ENCODE measurements at places on chromosomes 4 and X. TPM values are rescaled to one million over a fixed set of nuclear protein-coding genes. Genes with fewer than 3 reads are reported as not detected.
A peak's percentile ranks its signal among the peaks of the same experiment; 100 is the strongest.

DNA sequence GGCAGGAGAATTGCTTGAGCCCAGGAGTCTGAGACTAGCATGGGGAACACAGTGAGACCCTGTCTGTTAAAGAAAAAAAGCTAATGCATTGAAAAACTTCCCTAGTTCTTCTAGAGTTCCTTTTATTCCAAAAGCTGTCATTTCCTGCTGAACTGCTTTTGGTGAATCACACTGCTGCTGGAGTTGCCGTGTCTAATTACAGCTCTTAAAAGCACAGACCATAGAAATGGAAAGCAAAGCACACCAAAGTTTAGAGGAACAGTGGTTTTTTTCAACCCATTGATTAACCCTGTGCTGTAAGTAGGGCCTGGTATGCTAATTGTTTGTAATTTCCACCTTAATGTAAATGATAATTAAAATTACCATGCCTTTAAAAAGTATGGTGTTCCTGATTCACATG, 52.4 kb downstream of the SEPTIN11 start:
- no peak for DNase-seq

GRCh38 chrX:119758731-119759247, 401 bp downstream of the SOWAHD start:
- DNase-seq = peak; percentile 53

DNA sequence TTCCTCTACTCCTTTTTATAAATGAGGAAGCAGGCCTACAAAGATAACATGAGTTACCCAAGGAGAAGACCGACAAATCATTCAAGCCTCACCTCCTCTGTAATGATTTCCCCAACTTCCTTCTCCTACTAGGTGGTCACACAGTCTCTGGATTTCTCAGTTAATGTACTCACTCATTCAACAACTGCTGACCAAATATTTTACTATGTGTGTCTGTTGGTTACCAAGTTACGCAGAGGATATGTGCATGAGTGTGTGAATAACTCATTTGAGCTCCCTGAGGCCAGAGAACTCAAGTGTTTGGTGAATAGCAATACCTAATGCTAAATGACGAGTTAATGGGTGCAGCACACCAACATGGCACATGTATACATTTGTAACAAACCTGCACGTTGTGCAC, 10.4 kb downstream of the CASK start:
- DNase-seq = no peak

DNA sequence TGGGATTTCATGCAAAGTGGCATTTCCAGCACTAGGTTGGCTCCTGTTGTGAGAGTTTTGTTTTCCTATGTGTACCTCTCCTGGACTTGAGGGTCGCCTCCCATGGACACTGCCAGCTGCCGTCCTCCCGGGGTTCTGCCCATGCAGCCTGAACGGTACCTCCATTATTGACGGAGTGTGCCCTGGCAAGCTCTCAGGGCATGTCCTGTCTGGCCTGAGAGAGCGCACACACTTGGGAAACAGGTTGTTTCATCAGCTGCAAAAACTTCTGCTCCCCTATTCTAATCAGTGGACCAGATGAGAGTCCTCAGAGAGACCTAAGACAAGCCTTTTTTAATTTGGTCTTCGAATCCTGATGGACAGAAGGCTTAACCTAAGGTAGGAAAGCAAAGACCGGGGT, 56.6 kb upstream of the HOPX start:
- no peak for DNase-seq

The TRIM75 gene
- not detected for total RNA-seq

DNA sequence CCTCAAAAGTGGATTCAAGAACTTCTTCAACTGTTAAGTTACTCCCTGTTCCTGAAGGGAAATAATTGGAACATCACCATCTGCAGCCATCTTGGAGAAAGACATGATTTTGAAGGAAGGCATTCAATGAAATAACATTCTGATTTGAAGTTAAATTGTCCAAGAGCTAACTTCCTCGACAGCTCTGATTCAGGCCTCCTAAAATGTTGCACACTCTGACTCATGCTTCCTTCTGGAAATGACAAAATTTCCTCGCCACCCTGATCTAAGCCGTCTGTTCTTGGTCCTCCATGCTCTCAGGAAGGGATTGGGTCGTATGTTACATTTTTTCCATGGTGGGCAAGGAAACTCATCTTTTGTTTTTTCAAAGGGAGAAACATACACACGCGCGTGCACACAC, 496.9 kb upstream of the DIPK2B start:
- no peak for DNase-seq

DNA sequence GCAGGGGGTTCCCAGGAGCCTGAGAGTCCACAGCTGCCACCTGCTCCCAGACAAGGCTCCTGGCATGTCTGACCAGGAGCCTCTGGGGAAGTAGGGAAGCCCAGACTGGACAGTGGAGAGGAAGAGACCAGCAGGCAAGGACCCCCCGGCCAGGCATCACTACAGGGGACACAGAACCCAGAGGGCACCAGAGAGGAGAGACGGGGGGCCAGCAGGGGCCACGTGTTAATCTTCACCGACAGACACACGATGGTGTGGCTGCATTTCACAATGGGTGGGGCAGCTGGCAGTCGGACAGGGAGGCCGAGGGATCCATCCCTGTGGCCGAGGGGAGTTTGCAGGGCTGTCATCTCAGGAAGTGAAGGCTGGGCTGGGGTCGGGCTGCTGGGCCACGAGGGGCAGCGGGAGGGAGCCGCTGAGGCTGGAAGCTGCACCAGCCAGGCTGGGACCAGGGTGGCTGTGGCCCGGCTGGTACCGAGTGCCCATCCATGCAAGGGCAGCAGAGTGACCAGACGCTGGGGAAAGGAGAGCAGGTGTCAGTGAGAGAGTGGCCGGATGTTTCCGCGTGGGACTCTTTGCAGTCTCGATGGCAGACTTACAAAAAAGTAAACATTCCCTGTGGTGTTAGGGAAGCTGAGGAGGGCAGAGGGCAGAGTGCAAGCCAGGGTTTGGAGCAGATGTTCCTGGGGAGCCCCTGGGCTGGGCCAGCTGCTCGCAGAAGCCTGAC, 4.7 kb downstream of the PDE6B start:
- no peak for DNase-seq

The GLRB gene
- not detected for total RNA-seq

- DNase-seq = no peak
Observed at GRCh38 chr4:48100256-48100655, 33.8 kb downstream of the TXK start.

The GAGE1 gene
- total RNA-seq = not detected

- DNase-seq = no peak
Observed at GRCh38 chr4:6655924-6656323, 15.4 kb downstream of the MRFAP1 start.

- no peak for DNase-seq
Observed at GRCh38 chrX:107851215-107851614, 25.5 kb downstream of the MID2 start.

DNA sequence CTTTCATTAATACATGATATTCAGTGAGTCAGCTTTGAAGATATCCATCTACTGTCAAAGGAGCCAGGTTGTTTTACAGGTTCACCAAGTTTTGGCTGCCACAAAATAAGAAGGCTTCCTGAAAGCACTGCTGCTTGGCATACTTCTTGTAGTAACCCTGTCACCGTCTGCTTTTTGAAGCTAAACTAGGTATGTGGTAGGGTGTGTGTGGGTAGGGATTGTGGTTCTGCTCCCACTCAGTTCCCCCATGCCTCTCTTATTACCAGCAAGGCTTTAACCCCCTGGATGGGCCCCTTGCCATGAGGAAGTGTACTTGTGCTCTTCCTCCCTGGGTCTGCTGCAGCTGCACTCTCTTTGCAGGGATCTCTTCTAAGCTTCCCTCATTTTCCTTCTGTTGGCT, 191.2 kb downstream of the BANK1 start:
- no peak for DNase-seq

The GC gene
- total RNA-seq = not detected

The IRAK1 gene
- total RNA-seq = 77.2 TPM

The RASGEF1B gene
- 6.5 TPM for total RNA-seq

DNA sequence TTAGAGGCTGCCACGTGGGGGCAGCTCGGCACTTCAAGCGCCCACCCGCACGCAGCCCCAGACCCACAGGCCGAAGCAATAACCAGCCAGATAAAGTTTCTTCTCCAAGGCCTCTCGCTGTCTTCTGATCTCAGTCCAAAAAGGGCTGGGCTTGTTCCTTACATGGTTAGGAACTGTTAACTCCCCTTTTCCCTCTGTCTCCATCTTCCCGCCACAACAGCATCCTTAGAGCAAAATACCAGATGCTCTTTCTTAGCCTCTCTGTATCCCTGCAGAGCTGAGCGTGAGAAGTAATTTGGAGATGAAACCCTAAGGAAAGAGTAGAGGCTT, 23.4 kb upstream of the KIAA1210 start:
- no peak for DNase-seq

The GPR143 gene
- not detected for total RNA-seq

DNA sequence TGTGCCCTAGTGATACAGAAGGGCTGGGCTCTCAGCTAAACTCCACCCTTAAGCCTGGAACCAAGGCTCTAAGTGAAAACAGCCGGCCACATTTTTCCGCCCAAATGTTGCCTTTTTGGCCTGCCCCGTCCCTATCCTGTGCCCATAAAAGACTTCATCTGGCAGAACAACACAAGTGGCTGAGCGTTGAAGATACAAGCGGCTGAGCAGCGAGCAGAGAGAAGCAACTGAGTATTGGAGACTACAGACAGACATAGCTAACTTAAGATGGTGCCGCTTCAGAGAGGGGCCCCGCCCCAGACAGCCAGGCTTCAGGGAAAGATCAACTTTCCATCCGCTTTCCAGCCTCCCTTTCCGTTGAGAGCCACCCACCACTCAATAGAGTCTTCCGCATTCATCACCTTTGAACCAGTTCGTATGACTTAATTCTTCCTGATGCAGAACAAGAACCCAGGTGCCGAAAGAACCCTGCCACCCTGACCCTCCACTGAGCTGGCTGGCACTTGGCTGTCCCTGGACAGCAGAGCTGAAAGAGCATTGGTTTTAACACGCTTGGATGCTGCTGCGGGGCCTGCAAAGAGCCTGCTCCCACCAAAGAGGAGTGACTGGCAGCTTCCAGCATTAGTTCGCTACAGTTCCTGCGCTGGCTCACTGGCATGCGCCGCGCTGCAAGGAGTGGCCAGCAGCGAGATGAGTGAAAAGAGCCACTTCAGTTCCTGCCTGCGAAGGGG, 853.2 kb upstream of the INTU start:
- DNase-seq = no peak

GRCh38 chr4:23130845-23131244, 438.1 kb downstream of the GBA3 start:
- DNase-seq = no peak

DNA sequence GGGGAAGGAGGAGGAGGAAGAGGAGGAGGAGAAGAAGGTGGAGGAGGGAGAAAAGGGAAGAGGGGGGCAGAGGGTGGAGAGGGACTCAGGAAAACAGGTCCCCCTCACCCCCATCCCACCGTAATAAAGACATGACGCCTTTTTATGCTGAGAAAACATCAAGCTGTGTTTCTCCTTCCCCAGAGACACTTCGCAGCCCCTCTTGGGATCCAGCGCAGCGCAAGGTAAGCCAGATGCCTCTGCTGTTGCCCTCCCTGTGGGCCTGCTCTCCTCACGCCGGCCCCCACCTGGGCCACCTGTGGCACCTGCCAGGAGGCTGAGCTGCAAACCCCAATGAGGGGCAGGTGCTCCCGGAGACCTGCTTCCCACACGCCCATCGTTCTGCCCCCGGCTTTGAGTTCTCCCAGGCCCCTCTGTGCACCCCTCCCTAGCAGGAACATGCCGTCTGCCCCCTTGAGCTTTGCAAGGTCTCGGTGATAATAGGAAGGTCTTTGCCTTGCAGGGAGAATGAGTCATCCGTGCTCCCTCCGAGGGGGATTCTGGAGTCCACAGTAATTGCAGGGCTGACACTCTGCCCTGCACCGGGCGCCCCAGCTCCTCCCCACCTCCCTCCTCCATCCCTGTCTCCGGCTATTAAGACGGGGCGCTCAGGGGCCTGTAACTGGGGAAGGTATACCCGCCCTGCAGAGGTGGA, 45.3 kb upstream of the SHOX start:
- no peak for DNase-seq

DNA sequence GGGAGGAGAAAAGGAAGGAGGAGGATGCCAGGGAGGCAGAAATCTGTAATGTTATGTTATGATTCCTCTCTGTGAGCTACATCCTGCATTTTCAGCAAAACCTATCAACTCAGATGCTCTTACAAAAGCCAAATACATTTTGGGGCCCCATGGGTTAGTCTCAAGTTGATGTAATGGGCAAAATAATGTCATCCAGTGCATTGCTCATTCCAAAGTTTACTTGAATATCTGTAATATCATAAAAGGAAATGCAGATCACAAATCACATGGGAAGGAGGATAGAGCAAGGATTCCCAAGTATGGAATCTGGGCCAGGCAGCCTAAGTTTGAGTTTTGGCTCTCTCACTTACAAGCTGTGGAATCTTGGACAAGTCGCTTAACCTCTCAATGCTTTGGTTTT, 74.9 kb upstream of the SOD3 start:
- no peak for DNase-seq

- DNase-seq = no peak
Observed at GRCh38 chr4:165137205-165137604, 24.5 kb upstream of the TMEM192 start.

- no peak for DNase-seq
Observed at GRCh38 chr4:173130687-173131086, 37.9 kb upstream of the GALNT7 start.

GRCh38 chrX:10787264-10787663, 166.9 kb upstream of the MID1 start:
- no peak for DNase-seq

- no peak for DNase-seq
Observed at GRCh38 chr4:6939761-6940743, 30.4 kb downstream of the TBC1D14 start.

The ASB9 gene
- 0.48 TPM for total RNA-seq

The GYG2 gene
- not detected for total RNA-seq

The ANXA10 gene
- total RNA-seq = not detected

The ODAM gene
- not detected for total RNA-seq

DNA sequence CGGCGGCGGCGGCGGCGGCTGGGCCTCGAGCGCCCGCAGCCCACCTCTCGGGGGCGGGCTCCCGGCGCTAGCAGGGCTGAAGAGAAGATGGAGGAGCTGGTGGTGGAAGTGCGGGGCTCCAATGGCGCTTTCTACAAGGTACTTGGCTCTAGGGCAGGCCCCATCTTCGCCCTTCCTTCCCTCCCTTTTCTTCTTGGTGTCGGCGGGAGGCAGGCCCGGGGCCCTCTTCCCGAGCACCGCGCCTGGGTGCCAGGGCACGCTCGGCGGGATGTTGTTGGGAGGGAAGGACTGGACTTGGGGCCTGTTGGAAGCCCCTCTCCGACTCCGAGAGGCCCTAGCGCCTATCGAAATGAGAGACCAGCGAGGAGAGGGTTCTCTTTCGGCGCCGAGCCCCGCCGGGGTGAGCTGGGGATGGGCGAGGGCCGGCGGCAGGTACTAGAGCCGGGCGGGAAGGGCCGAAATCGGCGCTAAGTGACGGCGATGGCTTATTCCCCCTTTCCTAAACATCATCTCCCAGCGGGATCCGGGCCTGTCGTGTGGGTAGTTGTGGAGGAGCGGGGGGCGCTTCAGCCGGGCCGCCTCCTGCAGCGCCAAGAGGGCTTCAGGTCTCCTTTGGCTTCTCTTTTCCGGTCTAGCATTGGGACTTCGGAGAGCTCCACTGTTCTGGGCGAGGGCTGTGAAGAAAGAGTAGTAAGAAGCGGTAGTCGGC, 528 bp downstream of the FMR1 start:
- DNase-seq = peak; percentile 42

The TREX2 gene
- 1.2 TPM for total RNA-seq

The MAOA gene
- 0.26 TPM for total RNA-seq

GRCh38 chr4:42915484-42915883, 23.0 kb downstream of the GRXCR1 start:
- no peak for DNase-seq

The RAB41 gene
- total RNA-seq = not detected

The HMGN5 gene
- total RNA-seq = 6.2 TPM
